ENCODE measurements at places on chromosomes 1 and 21.

GRCh38 chr1:201450721-201451291, 18.2 kb downstream of the PHLDA3 start:
- no peak for DNase-seq

GRCh38 chr1:183734543-183735036, 70.3 kb upstream of the RGL1 start:
- no peak for DNase-seq

DNA sequence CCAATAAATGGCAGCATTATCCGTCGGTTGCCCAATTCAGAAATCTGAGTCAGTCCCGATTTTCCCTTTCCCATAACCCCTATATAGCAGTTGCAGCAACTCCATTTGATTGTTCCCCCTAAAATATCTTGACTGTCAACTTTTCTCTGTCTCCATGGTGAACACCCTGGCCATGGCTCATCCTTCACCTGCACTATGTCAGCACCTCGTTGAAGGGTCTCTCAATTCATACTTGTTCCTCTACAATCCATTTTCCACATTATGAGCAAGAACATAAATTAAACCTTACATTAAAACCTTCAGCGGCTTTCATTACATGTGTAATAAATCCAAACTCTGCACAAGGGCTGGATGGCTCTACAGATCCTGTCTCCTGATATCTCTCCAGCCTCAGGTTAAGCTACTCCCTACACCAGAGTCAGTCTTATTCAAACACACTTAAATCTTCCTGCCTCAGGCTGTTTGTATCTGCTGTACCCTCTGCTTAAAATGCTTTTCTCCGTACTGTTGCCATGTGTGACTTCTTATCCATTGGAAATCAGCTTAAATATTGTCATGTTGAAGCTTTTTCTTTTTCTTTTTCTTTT, 87.3 kb downstream of the BACH1 start:
- no peak for DNase-seq

DNA sequence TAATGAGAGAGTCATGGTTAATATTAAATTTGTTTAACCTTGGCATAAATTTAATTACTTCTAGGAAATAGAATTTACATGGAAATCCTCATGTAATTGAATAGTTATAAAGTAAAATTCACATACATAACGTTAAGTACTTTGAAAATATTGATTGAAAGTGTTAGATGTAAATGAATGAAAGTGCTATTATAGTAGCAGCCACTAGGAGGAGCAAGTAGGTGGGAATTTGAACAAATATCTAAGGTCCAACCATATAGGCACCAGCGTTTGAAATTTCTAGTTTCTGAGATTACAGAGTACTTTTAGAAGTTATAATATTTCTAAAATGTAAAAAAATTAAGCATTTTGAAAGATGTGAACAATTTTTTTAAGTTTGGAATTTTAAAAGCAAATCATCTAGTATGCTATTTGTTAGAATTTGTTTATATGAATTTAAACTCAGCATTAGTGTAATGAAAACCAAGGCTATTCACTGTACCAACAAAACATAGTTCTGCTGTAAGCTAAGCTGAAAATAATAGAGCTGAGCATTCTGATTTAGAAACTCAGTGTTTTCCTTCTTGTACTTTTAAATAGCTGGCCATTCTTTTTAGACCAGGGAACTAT, 3.3 kb downstream of the B3GALT2 start:
- no peak for DNase-seq

- DNase-seq = no peak
Measured at GRCh38 chr1:4658643-4659628, 4.5 kb downstream of the AJAP1 start.

GRCh38 chr1:78831731-78832360, 174.7 kb downstream of the ADGRL4 start:
- no peak for DNase-seq

All from stimulated activated CD4-positive, alpha-beta T cell treated with anti-CD3 and anti-CD28 coated beads, Interleukin-1b, Interleukin-23, amount 100 ng/mL, for 48 hours (primary cell).